ENCODE measurements at places on chromosomes 6 and 20.

GRCh38 chr6:97469451-97469850 lies 186.4 kb upstream of the MMS22L start:
- DNase-seq, result no peak

DNA sequence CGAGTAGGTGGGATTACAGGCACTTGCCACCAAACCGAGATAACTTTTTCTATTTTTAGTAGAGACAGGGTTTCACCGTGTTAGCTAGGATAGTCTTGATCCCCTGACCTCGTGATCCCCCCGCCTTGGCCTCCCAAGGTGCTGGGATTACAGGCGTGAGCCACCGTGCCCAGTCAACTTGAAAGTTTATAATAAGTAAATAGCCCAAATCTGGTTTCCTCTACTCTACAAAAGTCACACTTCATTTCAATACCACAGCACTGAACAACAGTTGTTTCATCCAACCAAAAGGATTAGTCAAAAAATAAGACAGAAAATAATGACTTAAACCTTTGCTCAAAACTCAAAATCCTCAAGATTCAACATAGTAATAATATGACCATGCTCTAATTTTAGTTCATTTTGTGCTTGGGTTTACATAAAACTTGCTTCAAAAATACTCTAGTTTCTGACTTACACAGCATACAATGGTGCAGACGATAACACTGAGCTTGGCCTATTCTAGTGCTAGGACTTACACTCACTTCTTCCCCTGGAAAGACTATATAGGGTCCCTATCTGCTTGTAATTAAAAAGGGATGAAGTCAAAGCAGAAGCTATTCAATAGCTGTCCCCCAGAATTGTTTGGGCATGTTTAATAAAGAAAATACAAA lies 56.7 kb downstream of the NT5E start:
- no peak for DNase-seq

GRCh38 chr6:40393641-40394040 lies 193.5 kb downstream of the LRFN2 start:
- no peak for DNase-seq

DNA sequence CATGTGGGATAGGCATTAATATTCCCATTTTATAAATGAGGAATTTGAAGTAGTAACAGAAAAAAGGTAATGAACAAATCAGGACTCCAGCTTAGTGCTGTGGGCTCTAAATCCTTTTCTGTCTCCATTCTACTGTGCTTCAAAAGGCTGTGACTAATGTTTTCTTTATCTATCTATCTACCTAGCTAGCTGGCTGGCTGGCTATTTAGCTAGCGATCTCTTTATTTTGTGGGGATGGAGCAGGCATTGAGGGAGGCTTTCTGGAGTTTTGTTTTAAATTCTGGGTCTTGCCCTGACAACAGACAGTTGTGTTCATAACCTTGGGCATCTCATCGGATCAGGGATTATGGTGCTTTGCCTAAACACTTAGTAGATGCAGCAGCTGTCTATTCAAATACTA lies 139.2 kb downstream of the SOX4 start:
- DNase-seq, result no peak

DNA sequence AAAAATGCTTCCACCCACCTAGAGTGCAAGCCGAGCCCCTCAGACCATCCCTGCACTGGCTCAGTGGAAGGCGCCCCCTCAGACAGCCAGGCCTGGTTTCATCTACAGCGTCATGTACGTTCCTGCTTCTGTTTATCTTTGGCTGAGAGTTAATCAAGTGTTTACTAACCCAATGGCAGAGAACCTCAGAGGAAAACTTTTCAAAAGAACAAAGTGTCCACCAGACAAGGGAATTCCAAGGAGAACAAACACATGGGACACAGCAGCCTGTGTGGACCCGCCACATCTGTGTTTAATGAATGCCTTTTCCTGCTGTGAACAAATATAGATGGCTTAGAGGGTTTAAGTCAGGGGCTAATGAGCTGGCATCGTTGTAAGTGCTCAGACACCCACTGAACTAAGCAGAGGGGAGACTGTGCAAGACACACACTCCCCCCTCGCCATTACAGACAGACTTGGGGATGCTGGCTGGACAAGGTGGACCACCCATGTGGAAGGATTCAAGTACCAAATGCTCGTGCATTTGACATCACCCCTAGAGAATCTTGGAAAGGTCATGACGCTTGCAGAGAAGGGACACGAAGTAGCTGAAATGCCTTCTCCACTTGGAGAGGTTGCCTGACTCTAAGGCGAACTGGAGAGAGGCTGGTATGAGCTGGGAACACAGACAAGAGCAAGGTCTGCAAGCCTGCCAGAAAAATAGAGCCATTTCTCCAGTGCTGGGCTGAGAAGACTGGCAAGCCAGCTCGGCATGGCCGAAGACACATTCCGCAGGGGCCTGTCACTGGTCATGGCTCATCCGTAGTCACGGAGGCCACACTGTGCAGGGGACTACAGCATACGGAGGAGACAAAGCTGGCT lies 53.5 kb upstream of the NXT1 start:
- peak; percentile 19 for DNase-seq

GRCh38 chr20:53597521-53598120 lies 4.0 kb upstream of the ZNF217 start:
- no peak for DNase-seq

GRCh38 chr6:25423358-25423757 lies 144.2 kb downstream of the CARMIL1 start:
- no peak for DNase-seq

DNA sequence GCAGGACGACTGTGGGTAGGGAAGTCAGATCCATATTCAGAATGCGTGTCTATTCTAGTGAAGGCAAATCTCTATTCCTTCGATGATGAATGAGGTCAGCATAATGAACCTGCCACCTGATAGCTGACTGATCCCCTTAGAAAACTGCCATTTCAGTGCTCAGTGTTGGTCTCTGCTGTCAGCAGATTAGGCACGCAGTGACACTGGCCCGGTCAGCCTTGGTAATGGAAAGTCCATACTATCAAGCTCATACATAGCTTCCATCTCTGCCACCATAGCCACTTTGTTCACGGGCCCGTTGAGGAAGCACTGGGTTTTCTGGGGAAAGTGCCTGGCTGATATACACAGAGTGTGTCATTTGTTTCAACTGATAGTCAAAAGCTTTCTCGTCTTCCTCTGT lies 54.0 kb downstream of the C6orf52 start:
- no peak for DNase-seq

DNA sequence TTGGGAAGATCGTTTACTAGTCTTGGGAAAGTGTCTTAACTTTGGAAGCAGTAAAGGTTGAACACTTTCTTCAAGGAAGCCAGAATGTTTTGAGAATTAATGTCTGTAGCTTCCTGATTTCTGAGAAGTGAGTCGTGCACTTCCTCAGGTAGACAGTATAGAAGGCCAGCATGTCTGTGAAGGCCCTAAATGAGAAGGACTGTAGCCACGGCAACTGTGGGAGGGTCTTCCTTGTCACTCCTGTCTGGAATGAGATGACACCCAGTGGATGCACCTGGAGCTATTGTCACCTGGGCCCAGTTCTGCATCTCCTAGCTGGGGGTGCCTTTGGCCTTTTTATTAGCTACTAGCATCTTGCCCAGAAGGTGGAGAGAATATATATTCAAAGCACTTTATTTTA lies 8.8 kb downstream of the STX16 start:
- no peak for DNase-seq

GRCh38 chr20:59634435-59635005 lies 30.2 kb downstream of the PHACTR3 start:
- no peak for DNase-seq

DNA sequence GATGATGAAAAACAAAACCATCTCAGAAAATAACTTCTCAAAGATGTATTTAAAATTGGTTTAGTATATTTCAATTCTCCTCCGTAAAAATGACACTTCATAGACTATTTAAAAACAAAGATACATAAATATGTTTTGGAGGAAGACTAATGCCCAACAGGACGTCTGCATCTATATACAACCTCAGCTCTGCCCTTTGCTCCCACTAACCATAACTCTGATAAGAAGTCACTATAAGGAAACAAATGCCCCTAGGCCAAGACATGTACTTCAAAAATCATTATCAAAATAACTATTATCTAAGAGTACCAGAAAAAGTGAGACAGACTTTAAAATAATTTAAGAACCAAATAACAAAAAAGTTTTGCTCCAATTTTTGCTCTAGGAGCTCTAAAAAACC lies 23.4 kb downstream of the PLAGL1 start:
- no peak for DNase-seq

DNA sequence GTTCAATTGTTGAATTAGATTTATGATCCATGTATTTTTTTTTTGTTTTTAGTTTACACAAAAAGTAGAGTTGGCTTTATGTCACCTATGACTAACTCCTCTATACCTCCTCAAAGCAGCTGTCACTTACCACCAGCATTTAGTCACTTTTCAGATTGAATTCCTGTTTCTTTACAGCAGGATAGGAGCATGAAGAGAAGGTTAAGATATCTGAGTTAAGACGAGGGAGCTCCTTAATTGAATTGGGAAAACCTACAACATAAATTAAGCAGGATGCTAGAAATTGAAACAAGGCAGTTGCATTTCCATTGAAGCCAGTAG lies 237.2 kb downstream of the FARS2 start:
- DNase-seq, result no peak

- no peak for DNase-seq
Measured at GRCh38 chr6:30720738-30721197, 616 bp downstream of the TUBB start.

- DNase-seq, result peak; percentile 39
Measured at GRCh38 chr6:81861281-81861680, 108.8 kb upstream of the TENT5A start.

DNA sequence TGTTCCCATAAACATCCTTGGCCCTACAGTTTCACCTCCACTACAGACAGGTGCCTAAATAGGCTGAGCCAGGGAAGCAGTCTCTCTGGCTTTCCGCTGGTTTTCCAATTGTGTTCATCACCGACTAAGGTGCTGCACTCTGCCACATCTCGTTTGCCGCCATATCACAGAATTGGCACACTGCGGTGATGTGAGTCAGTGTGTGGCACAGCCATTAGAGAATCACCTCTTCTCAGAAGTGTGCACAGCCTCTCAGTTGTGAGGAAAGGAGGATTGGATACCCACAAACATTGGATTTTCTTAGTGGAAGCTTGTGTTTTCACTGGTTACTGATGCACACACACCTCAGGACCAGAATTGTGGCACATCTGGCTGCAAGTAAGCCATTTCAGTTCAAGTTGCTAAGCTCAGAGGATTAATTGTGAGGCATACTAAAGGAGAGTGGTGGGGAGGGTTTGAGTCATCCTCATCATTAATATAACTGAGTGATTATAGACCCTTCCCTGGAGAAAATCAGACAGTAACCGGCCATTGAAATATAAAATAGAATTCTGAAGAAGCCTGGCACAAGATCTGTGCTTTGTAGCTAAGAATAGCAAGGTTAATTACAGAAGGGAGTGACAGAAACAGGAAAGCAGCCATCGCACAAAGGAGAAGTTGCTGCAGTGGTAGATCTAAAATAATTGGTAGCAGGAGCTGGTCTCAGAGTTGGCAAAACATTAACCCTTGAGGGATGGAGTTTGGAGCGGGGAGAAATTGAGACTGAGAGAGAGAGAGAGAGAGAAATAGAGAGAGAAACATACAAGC lies 506.9 kb downstream of the LMBRD1 start:
- no peak for DNase-seq

GRCh38 chr20:46351357-46352058 lies 43.2 kb upstream of the CDH22 start:
- no peak for DNase-seq

DNA sequence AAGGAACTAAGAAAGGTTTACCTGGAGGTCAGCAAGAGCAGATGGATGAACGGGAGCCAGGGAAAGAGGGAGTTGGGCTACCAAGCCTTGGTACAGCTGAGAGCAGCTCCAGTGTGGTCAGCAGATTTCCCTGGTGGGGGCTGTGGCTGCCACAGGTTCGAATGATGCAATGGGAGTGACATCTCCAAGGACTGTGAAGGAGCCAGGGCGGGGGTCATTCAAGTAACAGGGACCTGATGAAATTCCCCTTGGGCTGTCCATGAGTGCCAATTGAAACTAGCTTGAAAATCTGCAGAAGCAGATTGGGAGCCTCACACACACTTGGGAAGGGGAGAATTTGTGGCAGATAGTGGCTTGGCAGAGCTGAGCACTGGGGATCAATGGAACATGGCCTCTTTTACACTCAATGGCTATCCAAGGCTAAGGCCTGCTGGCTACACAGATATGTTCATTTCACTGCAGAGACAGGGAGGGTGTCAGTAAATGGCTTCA lies 247.0 kb upstream of the ECI2 start:
- DNase-seq, result no peak

GRCh38 chr6:113486199-113486598 lies 370.9 kb upstream of the MARCKS start:
- DNase-seq, result no peak

- no peak for DNase-seq
Measured at GRCh38 chr20:51042064-51042463, 19.2 kb upstream of the KCNG1 start.

DNA sequence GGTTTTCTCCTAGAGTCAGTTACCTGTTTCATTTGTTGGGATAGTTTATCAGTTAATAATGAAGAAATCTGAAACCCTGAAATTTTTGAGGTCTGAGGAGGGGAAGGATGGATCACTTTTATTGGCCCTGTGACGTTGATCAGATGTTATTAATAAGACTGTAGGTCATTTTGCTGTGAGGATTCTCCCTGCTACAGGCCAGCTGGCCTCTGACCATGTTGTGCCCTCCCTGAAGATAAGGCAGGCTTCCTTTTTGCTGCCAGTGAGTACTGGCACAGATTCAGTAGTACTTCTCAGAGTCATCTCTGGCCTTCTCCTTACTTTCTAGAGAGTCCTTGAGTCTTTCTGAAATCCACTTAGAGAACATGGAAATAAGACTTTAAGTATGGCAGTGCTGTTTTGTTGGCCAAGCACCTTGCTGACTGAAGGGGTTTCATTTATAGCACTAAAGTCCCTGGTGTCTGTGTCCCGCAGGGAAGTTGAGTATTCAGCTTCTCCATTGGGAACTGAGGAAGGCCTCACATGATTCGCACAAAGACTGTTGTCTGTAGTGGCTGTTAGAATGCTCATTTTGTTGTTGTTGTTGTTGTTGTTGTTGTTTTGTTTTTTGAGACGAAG lies 202.6 kb downstream of the DTNBP1 start:
- DNase-seq, result no peak

GRCh38 chr20:53030061-53030460 lies 57.9 kb downstream of the TSHZ2 start:
- no peak for DNase-seq

DNA sequence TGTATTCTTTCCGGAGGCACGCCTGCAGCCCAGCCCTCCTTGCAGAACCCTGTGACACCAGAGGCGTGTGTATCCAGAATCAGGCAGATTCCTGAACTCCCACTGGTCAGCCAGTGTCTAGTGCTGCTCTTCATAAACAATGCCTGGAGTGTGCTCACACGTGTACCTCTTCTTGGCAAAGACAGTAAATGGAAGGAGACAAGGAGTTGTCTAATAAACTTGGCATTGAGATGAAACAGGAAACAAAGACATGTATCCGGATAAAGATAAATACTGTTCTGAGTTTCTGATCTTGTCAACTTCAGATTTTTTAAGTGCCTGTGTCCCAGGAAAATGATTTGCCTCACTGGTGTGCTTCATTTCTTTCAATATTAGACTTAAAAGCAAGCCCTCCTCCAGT lies 1.7 kb downstream of the RPS6KA2 start:
- DNase-seq, result peak; percentile 66

GRCh38 chr6:42320762-42321161 lies 103.1 kb upstream of the MRPS10 start:
- DNase-seq, result no peak
